ENCODE measurements at places on chromosomes 12 and 14. TPM values are rescaled to one million over a fixed set of nuclear protein-coding genes. Genes with fewer than 3 reads are reported as not detected.

FAM90A1 gene
- total RNA-seq: 0.25 TPM

SPATS2 gene
- total RNA-seq: 23.0 TPM

PAWR gene
- total RNA-seq: 8.7 TPM

PRICKLE1 gene
- 12.3 TPM for total RNA-seq

PTHLH gene
- total RNA-seq: 0.20 TPM

TGM1 gene
- total RNA-seq: 0.73 TPM

OTX2 gene
- not detected for total RNA-seq

ABHD12B gene
- not detected for total RNA-seq

GARIN6 gene
- total RNA-seq: not detected

Measured in cardiac ventricle fibroblast (primary cell).